ENCODE measurements at places on chromosomes 12 and 14.

DNA sequence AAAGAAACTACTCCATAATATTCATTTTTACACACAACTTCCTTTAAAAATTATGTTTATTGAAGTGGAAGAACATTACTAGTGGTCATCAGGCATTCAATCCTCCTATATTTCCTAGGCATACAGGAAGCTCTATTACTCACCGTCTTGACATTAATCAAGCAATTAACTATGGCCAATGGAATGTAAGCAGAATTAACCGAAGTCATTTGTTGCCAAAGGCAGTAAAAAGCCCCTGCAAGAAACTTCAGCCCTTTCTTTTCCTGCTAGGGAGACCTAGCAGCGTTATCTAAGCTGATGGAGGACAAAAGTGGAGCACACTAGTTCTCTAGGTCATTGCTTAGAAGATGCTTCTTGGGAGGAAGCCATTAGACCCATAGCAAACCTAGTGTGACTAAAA is 399.6 kb downstream of the KCNH5 start:
- no peak for DNase-seq

DNA sequence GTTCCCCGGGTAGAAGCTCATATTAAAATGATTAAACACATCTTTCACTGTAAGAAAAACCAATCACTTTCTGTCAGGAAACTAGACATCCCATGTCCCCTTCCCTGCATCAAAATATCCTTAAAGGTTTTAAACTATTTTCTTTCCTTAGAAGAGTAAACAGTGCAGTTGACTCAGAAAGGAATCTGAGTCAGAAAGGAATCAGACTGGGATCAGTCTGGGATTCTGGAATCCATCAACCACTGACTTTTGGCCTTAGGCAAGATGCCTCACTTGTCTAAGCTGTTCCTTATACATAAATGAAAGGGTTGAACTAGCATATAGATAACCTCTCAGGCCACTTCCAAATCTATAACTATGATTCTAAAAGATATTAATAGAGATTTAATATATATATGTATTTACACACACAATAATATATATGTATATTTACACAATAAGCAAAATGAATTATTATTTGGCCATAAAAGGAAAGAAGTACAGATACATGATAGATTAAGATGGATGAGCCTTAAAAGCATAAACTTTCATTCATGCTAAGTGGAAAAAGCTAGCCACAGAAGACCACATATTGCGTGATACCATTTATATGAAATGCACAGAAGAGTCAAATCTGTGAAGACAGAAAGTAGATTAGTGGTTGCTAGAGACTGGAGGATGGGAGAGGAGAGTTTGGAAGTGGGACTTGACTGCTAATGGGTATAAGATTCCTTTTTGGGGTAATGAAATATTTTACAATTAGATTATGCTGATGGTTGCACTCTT is 114.4 kb downstream of the SLC38A1 start:
- DNase-seq = no peak

DNA sequence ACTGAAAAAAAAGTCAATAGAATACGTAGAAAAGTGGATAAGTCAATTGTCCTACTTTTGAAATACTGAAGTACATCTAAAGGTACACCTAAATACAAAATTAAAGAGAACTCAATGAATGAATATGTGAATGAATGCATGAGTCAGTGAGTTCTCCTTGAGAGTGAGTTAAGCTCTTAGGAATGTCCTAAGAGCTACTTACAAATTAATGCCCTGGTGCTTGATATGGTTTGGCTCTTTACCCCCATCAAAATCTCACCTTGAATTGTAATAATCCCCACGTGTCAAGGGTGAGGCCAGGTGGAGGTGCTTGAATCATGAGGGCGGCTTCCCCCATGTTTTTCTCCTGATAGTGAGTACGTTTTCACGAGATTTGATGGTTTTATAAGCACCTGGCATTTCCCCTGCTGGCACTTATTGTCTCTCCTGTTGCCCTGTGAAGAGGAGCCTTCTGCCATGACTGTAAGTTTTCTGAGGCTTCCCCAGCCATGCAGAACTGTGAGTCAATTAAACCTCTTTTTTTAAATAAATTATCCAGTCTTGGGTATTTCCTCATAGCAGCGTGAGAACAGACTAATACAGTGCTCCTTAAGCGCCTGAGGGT is 192.2 kb upstream of the ARHGAP5 start:
- no peak for DNase-seq

DNA sequence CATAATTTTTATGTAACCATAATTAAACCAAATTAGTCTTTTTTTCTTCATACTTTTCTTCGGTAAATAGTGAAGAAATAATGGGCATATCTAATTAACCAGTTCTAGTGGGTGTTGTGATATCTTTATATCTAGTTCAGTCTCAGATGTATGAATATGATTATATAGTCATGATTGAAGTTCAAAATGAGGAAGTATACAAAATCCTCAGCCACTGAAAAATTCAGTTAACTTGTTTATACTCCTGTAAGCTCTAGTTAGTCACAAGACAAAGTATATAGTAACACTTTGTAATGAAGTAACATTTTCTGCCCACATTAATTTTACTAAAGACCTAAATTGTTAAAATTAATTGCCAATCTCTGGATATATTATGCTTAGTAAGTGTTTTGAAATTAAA is 46.5 kb downstream of the CAND1 start:
- DNase-seq = no peak

DNA sequence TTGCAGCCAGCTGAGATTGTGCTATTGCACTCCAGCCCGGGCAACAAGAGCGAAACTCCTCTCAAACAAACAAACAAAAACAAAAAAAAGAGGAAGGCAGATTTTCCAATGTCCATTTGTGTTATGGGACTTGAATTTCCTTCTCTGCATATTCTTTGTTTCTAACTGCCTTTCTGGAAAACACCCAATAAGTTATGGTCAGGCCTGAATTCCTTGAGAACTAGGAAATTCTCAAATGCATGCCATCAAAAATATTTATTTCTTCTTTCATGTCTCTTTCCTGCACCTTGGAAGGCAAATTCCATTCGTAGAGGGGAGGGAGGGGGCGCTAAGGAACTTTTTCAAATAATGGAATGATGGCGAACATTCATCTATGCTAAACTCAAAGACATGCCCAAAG is 117.6 kb upstream of the TMCC3 start:
- DNase-seq = no peak

DNA sequence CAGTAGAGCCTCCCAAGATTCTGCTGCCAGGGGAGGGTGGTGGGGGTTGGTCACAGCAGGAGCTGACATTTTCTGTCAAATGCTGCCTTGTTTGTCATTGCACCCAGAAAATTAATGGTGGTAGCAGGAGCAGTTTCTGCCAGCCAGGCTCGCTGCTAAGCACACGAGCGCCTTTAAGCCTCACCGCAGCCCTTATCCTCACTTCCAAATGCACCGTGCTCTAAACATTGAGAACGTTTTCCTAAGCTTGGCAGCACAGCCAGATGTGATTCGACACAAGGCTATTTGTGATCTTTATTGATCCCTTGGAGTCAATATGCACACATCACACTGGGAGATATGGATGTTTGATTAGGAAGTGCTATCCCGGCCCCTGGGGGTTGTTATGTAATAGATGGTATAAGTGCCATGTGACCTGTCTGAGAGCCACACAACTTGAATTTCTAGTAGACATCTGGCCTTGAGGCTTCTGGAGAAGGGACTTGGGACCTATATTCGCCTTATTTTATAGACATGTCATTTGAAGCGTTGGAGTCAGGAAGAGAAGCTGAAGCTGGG is 31.6 kb upstream of the BEGAIN start:
- no peak for DNase-seq

DNA sequence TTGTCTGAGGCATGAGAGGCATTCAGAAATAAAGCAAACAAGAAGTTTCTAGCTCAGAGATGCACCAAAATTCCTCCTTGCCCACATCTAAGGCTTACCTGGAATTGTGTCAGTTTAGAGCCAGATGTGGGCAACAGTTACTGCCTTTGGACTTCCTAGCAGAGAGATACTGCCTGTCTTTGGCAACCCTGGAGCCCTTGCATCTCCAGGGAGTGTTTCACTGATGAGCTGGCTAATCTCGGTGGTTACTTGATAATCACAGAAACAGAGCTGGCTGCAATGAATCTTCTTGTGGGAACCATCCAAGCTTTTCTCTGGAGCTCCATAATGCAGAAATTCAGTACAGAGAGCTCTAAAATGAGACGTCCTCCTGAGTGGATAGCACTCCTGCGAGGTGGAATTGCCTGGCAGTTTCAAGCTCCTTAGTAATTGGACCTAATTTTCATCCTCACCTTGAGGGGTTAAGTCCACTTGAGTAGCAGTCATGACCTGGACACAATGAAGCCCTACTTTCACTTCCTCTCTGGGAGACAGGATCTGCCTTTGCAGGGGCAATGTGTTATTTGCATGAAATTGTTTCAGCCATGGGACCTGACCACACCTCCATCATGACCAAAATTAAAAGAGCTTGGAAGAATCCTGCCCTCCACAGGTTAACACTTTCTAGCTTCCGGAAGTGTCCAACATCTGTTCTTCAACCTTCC is 108.8 kb upstream of the ARHGAP5 start:
- no peak for DNase-seq

DNA sequence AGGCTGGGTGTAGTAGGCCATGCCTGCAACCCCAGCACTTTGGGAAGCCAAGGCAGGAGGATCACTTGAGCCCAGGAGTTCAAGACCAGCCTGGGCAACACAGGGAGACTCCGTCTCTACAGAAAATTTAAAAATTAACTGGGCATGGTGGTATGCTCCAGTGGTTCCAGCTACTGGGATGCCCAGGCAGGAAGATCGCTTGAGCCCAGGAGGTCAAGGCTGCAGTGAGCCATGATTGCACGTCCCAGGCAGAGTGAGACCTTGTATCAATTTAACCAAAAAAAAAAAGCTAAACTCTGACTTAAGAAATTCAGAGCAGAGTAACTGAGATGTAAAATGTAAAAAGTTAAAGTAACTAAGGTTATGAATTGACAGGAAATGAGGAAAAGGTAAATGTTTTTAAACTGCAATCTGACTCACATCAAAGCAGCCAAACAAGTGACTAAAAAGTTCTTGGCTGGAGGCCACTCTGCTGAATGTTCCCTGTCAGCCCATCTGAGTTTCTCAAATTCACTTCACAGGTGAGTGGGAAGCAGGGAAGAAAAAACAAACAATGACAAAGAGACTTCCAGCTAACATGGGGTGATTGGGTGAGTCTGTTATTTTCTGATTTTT is 21.3 kb downstream of the PRKD1 start:
- DNase-seq = no peak

- DNase-seq = no peak
These were observed 22.8 kb downstream of the GNG2 start for GRCh38 chr14:51883232-51883631.

DNA sequence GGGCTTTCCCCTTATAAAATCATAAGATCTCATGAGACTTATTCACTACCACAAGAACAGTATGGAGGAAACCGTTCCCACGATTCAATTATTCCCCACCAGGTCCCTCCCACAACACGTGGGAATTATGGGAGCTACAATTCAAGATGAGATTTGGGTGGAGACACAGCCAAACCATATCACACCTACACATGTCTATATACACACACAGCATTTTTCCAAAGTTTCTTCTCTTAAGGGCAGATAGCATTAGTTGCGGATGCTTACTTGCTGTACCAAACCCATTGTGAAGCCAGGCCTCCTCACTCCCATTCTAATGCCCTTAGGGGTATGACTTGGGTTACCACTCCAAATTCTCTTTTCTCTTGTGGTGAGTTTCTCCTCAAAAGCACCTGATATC is 104.1 kb upstream of the RAP1B start:
- DNase-seq = no peak

DNA sequence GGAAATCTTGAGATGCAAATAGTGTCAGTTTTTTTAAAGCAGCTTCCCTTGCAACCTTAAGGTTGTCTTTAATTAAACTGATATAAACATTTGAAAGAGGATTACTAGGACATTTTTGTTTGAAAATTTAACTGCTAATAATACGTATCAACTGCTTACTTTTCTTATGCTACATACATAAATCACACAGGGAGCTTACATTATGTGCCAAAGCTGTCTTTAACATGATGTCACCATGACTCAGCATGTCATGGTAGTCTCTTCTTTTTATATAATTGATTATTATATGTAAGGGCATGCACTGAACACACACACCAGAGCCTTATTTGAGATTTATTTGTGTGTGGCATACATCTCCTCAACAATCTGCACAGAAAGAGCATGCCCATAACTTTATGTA is 63.0 kb upstream of the PTHLH start:
- no peak for DNase-seq

DNA sequence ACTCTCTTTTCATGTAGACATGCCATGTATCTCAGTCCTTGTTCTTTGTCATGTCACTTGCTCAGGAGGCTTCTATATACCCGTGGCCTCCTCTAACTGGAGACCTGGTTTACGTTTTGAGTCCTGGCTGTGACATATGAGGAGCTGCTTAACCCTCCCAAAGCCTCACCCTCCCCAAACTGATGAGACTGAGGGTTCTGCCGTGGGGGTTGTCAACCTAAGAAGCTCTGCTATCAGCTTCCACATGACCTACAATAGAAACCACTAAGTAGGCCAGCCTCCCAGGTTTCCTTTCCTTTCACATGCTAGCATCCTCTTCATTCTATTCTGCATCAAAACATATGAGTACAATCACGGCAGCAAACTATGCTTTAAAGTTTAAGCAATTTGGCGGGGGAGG is 76.8 kb upstream of the WSCD2 start:
- DNase-seq = no peak

DNA sequence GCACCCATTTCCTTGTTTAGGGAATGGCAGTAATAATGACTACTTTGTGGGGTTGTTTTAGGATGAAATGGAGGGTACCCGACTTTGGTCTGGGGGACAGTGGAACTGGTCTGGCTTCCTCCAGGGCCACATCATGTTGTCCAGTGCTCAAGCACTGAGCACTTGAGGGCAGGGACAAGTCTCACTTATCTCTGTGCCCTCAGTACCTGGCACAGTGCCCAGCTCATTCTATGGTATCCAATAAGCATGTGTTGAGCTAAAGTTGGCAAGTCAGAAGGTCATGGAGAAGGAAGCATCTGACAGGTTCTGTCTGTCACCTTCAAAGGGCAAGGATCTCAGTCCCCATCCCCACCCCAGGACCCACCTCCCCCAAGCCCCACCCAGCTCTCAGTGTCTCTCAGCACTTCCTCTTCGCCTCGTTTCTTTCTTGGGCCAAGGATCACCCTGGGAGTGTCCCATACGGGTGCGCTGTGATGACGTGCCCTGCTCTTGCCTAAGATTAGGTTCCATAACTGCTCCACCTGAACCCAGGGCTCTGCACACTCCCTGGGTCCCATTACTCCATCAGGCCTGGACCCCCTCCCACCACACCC is 24.3 kb upstream of the TMEM106C start:
- DNase-seq = no peak

- no peak for DNase-seq
These were observed 70.7 kb downstream of the SLC8A3 start for GRCh38 chr14:70118064-70118463.

- no peak for DNase-seq
These were observed 24.2 kb upstream of the MMP17 start for GRCh38 chr12:131803961-131804521.

DNA sequence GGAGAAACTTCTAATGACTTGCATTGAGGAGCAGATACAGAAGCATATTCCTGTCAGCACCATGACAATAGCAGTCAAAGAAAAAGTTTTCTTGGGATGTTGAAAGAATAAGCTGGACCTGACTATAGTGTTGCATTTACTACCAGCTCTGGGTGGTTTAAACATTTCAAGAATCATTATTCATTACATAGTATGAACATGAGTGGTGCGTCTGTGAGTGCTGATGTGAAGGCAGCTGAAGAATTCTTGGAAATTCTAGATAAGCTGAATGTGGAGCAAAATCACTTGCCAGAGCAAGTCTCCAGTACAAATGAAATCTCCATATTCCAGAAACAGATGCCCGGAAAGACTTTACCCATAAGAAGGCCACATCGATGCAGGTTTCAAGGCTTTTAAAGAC is 45.0 kb upstream of the STAB2 start:
- no peak for DNase-seq
